ENCODE measurements at places on chromosomes 2 and 18.

DNA sequence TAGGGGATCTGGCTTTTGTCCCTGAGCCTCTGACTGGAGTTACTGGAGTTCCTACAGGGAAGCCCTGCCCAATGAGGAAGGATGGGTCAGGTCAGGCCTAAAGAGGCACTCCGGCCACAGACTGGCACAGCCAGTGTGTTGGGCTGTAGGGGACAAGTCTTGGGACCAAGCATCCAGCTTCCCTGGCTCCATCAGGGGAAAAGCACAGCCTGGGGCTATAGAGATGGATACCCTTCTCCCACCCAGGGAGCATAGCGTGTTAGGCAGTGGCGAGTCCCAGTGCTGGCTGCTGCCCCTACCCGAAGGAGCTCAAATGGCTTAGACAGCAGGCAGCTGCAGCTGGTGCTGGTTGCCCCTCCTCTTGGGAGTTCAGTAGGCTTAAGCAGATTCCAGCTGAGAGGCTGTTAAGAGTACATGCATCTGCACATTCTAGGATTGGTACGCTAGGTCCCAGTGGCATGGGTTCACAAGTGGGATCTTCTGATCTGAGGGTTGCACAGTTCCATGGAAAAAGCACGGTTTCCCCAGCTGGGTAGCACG, 111.4 kb downstream of the DCDC2C start:
- DNase-seq: no peak

- DNase-seq: no peak
Measured at GRCh38 chr2:144834998-144835633, 315.2 kb upstream of the ZEB2 start.

DNA sequence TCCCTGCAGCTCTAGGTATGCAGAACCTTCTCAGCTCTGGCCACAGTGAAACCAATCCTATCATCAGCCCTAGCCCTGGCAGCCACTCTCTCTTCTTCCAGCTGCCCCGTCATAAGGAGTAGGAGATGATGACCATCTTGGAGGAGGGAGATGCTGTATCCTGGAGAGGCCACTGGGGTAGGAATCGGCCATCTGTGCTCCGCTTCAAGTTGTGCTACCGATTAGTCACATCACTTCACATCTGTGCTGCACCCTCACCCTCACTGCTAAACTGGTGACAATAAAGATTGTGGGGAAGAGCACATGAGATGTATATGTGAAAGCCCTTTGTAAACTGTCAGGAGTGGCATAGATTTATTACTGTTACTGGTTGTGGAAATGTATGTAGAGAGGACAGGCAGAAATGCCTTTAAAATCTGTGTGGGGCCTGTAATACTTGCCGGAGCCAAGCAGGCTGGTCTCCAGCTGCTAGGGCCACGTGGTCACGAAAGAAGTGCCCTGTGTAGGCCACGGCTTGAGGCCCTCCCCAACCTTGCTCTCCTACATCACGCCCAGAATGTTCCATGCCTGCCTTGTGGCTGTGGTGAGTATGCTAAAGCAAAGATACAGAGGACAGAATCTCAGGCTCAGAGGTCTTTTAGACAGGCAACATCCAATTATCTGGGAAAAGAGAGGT, 236.8 kb downstream of the CLIP4 start:
- DNase-seq: no peak

- no peak for DNase-seq
Measured at GRCh38 chr2:71451705-71452104, 1.7 kb upstream of the DYSF start.

DNA sequence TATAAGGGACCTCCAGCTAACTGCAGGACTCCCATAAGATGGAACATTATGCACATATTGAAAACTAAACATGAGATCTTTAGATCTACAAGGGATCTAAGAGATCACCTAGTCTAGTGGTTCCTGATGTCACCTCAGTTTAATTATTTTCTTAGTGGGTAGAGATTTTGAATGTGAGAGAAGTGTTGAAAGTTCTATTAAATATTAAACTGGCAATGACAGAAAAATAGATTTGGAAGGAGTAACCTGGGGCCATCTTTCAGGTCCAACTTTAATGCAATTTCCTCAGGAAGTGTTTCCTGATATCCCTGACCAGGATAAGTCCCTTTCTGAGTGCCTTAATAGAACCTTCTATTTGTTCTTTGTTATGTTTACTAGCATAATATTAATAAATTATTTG, 29.1 kb upstream of the CPS1 start:
- no peak for DNase-seq

GRCh38 chr2:100905132-100905805, 85.3 kb downstream of the NPAS2 start:
- no peak for DNase-seq

GRCh38 chr18:27848336-27848735, 328.6 kb downstream of the CDH2 start:
- DNase-seq: no peak

GRCh38 chr2:43420389-43420801, 175.4 kb downstream of the THADA start:
- DNase-seq: no peak

DNA sequence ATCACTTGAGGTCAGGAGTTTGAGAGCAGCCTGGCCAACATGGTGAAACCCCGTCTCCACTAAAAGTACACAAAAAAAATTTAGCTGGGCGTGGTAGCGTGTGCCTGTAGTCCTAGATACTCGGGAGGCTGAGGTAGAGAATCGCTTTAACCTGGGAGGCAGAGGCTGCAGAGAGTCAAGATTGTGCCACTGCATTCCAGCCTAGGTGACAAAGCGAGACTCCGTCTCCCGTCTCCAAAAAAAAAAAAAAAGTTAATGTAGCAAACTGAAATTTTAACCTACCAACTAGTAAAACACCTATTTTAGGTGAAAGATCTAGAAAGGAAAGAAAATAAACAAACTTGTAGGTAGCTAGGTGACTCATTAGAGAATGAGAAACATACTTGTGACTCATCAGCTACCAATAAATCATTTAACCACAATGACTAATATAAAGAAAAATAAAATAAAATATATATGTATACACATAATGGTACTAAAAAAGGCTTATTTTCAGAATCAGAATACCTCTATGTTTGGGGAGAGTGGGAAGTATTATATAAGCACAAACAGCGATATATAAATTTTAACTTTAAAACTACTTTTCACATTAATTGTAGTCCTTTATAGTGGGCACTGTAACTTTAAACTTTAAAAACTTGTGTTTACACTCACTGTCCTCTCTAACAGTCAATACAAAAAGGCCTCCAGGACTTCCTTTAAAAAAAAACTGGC, 36.6 kb downstream of the DARS1 start:
- no peak for DNase-seq

DNA sequence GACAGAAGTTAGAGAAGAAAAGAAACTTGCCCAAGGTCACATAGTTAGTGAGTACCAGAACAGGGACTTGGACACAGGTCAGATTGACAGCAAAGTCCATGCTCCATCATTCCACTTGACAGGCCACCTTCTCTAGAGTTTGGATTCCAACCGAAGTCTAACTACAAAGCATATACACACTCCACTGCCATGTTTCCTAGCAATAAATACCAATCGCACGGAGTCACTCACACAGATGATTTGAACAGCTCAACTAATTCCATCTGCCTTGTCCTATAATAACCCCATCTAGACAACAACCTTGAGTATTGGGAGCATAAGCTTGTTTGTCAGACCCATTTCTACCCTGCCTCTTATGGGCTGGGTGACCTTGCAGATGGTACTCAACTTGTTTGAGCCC, 334.6 kb upstream of the MGAT5 start:
- no peak for DNase-seq

- no peak for DNase-seq
Measured at GRCh38 chr18:5475267-5475666, 68.5 kb downstream of the EPB41L3 start.
